Naive thymus-derived CD4-positive, alpha-beta T cell (primary cell): ENCODE measurements at places on chromosomes 12 and 14. TPM values are rescaled to one million over a fixed set of nuclear protein-coding genes. Genes with fewer than 3 reads are reported as not detected.

GRCh38 chr14:50007123-50007903, 109.1 kb downstream of the VCPKMT start:
- H3K36me3 ChIP-seq: no peaks in the 10 kb centered on the region
- H3K27me3 ChIP-seq: no peaks in the 10 kb centered on the region
- H3K4me3 ChIP-seq: no peak overlapping the region
- peaks cover 15% of the 10 kb centered on the region for H3K4me1 ChIP-seq

DNA sequence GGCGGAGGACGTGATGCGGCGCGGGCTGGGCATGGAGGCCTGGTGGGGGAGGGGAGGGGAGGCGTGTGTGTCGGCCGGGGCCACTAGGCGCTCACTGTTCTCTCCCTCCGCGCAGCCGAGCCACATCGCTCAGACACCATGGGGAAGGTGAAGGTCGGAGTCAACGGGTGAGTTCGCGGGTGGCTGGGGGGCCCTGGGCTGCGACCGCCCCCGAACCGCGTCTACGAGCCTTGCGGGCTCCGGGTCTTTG, 303 bp downstream of the GAPDH start:
- peaks cover 43% of the 10 kb centered on the region for H3K4me1 ChIP-seq
- DNase-seq: no peak
- H3K4me3 ChIP-seq: peak overlapping the region; percentile 97
- peaks cover 52% of the 10 kb centered on the region for H3K36me3 ChIP-seq
- H3K27me3 ChIP-seq: no peaks in the 10 kb centered on the region

NDUFA9 gene
- 121 TPM for polyA plus RNA-seq

KRT6A gene
- not detected for polyA plus RNA-seq

PCNX1 gene
- polyA plus RNA-seq: 12.2 TPM

KRT3 gene
- not detected for polyA plus RNA-seq

PLCZ1 gene
- not detected for polyA plus RNA-seq
